ENCODE measurements at places on chromosomes 1 and 21.

DNA sequence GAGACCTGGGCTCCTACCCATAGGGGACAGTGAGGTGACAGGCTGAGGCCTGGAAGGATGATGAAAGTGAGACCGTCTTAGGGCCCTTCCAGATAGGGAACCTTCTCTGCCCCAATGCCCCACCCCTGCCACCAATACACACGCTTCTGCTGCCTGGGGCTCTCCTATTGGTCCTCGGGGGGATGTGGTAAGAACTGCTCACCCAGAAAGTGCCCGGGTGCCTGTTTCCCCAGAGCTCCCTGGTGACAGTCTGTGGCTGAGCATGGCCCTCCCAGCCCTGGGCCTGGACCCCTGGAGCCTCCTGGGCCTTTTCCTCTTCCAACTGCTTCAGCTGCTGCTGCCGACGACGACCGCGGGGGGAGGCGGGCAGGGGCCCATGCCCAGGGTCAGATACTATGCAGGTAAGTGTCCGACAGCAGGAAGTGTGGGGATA lies 948 bp downstream of the SEMA4A start:
- no peak for DNase-seq

- DNase-seq = no peak
Observed at GRCh38 chr1:32112806-32113375, 5.0 kb downstream of the KPNA6 start.

GRCh38 chr1:78383923-78384322 lies 106.9 kb upstream of the PTGFR start:
- no peak for DNase-seq

- DNase-seq = no peak
Observed at GRCh38 chr1:6958407-6959030, 173.3 kb downstream of the CAMTA1 start.

DNA sequence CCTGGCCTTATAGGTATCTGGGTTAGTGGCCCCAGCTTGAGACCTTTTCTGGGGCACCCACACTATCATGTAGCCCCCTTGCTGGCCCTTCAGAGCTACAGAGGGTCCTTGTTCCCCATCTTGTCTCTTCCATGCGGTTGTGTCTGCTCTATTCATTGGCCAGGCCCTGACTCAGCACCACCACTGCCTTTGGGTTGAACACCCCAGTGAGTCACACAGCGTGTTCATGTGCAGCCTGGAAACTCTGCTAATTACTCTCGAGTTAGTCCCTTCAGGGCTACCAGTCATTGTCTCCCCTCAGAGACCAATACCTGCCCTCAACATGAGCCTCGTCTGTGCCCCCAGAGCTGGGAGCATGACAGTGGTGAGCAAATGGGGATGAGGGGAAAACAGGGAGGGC lies 28.2 kb upstream of the IKBKE start:
- DNase-seq = no peak
